ENCODE measurements at places on chromosomes 11 and 22. TPM values are rescaled to one million over a fixed set of nuclear protein-coding genes. Genes with fewer than 3 reads are reported as not detected.

MIAT gene
- total RNA-seq = 0.25 TPM

ABCG4 gene
- total RNA-seq = 0.36 TPM

LRRC56 gene
- 0.54 TPM for total RNA-seq

RIC3 gene
- total RNA-seq = 1.4 TPM

MAJIN gene
- not detected for total RNA-seq

OOSP2 gene
- total RNA-seq = not detected

PATE3 gene
- not detected for total RNA-seq

SCGB1D2 gene
- not detected for total RNA-seq

MRGPRE gene
- not detected for total RNA-seq

SERHL2 gene
- 0.24 TPM for total RNA-seq

RBMXL2 gene
- total RNA-seq = not detected

PARVA gene
- 25.9 TPM for total RNA-seq

HTR3A gene
- not detected for total RNA-seq

POU2AF3 gene
- 1.00 TPM for total RNA-seq

MRGPRX3 gene
- not detected for total RNA-seq

PIWIL4 gene
- 0.39 TPM for total RNA-seq

UPB1 gene
- total RNA-seq = not detected

VPREB1 gene
- total RNA-seq = not detected

ANGPTL5 gene
- 0.09 TPM for total RNA-seq

OR4A47 gene
- not detected for total RNA-seq

MUC6 gene
- total RNA-seq = not detected

RASL10A gene
- not detected for total RNA-seq

RTN3 gene
- total RNA-seq = 103 TPM

KCNK4 gene
- total RNA-seq = not detected

DRD2 gene
- total RNA-seq = not detected

CRYBB3 gene
- not detected for total RNA-seq

DPAGT1 gene
- 34.8 TPM for total RNA-seq

KRTAP5-10 gene
- total RNA-seq = not detected

XKR3 gene
- not detected for total RNA-seq

OR52R1 gene
- total RNA-seq = not detected

DGCR6L gene
- 44.3 TPM for total RNA-seq

TMEM132A gene
- total RNA-seq = 135 TPM

OR51E2 gene
- total RNA-seq = not detected

PSMA1 gene
- 200 TPM for total RNA-seq

FGF3 gene
- not detected for total RNA-seq

DNAJB13 gene
- total RNA-seq = 0.45 TPM

LYVE1 gene
- 0.84 TPM for total RNA-seq

TRPM5 gene
- not detected for total RNA-seq

CNTN5 gene
- not detected for total RNA-seq

UPK2 gene
- total RNA-seq = 0.41 TPM

OLFML1 gene
- total RNA-seq = not detected

OR6A2 gene
- total RNA-seq = not detected

TTC38 gene
- total RNA-seq = 12.4 TPM

LRRC51 gene
- 6.7 TPM for total RNA-seq

OR51E1 gene
- not detected for total RNA-seq

C22orf15 gene
- total RNA-seq = not detected

SLC22A9 gene
- not detected for total RNA-seq

GAL3ST1 gene
- total RNA-seq = 9.9 TPM

MUS81 gene
- total RNA-seq = 33.1 TPM

FOLR1 gene
- total RNA-seq = not detected

HEPN1 gene
- not detected for total RNA-seq

NRGN gene
- total RNA-seq = 6.1 TPM

C2CD2L gene
- total RNA-seq = 5.6 TPM

OR5P2 gene
- total RNA-seq = not detected

ENTHD1 gene
- total RNA-seq = not detected

MMP27 gene
- not detected for total RNA-seq

OR52I2 gene
- not detected for total RNA-seq

KDM4E gene
- not detected for total RNA-seq

Data from A549 treated with GW870086 at 1 μM for 4 hours (cell line).